ENCODE measurements at places on chromosomes 11 and 22.

- no peak for DNase-seq
Measured at GRCh38 chr11:33480626-33481025, 220.0 kb downstream of the C11orf91 start.

DNA sequence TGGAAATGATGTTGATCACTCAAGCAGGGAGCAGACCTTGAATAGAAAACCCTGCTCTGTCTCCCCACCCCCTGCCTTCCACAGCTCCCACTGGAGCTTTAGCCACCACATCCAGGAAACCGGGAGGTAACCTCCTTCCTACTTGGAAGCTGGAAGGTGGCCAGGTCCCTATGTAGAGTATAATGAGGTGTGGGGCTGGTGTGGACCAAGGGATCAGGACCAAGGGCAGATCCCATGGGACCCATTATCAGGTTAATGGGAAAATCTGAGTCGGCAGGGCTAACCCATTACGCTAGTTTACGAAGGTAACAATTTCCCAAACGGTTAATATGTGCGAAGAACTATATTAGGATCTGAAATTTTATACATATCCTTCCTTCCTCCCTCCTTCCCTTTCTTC lies 321.9 kb downstream of the MIAT start:
- no peak for DNase-seq

GRCh38 chr22:24926849-24927579 lies 19.5 kb downstream of the LHFPL7 start:
- no peak for DNase-seq

DNA sequence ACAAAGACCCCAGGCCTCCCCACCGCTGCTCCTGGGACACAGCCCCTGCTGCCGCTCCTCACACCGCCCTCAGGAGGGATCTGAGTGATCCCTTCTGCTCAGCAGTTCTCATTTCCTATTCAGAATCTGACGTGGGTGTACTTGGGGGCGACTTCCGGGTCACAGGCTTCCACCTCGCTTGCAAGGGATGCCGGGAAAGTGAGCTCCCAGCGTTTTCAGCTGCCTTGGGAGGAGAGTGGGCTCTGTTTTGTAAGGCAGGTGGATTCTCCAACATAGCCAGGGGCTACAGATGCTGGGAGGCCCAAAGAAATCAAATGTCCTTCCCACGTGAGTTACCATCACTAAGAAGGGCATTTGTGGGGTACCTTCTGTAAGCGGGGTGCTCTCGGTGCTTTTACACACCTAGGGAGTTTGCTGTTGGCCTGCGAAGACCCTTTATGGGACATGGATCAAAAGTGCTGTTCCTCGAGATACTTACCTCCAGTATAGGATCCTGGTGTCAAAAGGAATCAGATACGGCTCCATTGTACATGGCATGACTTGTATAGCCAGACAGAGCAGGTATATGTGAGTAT lies 9.7 kb upstream of the LRRC10B start:
- peak; percentile 70 for DNase-seq

- no peak for DNase-seq
Measured at GRCh38 chr11:11070976-11071375, 213.1 kb upstream of the ZBED5 start.

DNA sequence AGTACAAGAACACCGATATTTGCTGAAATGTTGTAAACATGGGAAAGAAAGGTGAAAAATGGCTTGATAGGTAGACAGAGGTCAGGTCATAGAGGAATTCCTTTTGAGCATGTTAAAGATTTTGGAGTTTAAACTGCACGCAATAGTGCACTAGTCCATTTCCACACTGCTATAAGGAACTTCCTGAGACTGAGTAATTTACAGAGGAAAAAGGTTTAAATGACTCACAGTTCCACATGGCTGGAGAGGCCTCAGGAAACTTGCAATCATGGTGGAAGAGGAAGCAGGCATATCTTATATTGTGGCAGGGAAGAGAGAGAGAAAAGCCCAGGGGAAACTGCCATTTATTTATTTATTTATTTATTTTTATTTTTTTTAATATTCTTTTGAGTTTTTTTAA lies 5.0 kb downstream of the OR10A5 start:
- DNase-seq, result no peak

GRCh38 chr22:45919504-45920286 lies 57.3 kb downstream of the WNT7B start:
- no peak for DNase-seq

GRCh38 chr11:71294846-71295600 lies 42.6 kb upstream of the SHANK2 start:
- no peak for DNase-seq

DNA sequence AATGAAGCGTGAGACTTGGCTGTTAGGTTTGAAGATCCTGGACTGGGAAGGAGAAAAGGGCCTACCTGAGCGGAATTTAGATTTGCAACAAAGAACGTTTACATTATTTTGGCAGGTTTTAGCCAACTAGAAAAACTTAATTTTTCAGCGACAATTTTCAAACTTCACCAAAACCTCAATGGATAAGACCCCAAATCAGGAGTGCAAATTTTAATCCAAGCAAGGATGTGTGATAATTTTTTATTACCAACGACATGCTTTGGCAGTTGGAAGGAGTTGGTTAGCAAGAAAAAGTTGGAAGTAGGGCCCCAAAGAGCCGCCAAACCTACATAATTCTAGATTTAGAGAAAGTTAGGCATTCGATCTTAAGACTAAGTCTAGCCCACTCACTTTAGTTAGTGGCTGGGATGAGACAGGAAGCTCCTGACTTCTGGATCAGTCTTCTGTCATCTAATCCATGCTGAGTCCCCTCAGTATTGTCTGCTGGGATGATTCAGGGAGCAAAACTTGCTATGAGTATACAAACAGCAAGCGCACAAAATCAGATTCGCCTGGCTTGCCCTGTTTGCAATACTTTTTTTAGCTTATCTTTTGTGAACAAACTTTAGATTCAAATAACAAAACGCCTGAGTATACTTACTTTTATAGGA lies 787 bp upstream of the RDX start:
- DNase-seq, result no peak

GRCh38 chr11:28528217-28528616 lies 420.0 kb downstream of the METTL15 start:
- no peak for DNase-seq

- DNase-seq, result no peak
Measured at GRCh38 chr11:12430954-12431595, 53.7 kb downstream of the PARVA start.

DNA sequence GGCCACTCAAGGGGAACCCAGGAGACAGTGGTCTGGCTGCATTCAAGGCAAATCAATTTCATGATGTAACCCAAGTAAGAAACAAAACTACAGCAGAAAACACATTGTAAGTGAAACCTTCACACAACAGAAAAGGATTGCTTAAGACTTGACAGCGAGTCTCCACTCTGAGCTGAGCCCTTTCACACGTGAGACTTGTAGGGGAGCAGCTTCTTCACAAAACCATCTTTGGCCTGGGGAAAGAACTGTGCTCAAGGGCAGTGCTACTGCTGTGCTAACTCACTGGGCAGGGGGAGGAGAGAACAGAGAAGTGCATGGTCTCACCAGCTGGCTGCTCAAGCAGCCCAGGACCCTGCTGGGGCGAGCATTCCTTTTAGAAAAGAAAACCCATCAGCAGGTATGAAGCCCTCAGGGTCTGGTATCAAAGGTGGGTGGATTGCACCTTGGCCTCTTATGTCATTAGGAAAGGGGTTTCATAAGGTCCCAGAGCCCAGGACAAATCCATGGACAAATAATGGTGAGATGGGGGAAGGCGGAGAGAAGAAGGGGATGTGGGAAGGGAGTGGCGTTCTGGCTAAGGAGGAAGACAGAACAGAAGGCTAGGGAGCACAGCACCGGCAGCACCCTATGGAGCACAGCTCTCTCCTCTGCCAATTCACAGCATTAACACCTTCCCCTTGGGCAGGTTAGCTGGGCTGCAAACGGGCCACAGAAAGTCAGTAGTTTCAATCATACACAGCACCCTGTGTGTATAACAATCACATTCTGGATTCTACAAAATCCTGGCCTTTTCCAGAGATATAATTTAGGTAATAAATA lies 20.6 kb upstream of the RAPSN start:
- DNase-seq, result no peak

GRCh38 chr11:66467756-66468155 lies 1.1 kb downstream of the PELI3 start:
- DNase-seq, result no peak

Measured in putamen (tissue), 1 donor.